ENCODE measurements at places on chromosomes 2 and 18.

GRCh38 chr2:118251427-118251826 lies 163.2 kb downstream of the INSIG2 start:
- DNase-seq: no peak

- no peak for DNase-seq
Measured at GRCh38 chr2:10984418-10985135, 72.8 kb downstream of the KCNF1 start.

DNA sequence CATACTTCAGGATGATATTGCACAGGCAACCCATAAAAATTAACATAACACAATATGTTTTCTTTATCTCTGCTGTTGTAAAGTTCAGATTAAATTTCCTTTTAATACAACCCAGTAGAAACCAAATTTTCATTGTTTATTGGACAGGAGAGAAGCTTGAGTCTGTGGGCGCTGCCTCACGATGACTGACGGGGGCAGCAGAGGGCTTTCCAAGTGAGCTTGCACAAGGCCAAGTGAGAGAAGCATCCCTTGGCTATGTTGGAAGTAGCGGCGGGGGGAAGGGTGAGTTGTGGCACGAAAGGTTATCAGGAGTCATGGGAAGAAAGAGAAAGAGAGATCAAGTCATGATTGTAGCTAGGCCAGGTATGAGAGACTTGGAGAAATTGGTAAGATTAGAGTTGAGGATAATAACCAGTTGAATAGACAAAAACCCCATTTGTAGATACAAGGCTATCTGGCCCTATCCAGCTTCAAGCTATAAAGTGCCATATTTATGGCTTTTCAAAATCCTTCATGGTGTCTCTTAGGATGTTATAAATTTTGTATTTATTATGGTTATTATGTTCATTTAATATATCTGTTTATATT lies 413.7 kb upstream of the FAM98A start:
- DNase-seq: peak; percentile 53

DNA sequence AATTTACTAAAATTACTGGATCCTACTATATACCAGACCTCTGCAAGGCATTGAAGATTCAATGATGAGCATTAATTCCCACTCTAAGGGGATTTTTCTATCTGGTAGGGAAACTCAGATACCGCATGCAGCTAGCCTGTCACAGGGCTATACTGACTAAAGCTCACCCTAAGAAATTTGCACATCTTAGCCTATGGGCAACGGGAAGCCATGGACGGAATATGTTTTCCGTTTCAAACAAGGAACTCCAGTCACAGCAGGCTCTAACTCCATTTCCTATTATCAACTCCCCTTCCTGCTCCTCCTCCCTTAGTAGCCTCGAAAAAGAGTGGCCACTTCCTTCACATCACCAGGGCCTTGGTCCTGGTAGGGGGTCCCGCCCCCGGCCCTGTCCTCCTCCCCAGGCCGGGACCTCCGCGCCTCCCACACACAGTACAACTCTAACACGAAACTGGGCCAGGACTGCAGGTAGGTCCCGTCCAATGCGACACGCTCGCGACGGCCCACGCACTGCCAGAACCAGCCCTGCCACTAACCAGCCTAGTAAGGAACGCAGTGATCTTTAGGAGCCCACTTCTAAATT lies 659 bp upstream of the COX5B start:
- no peak for DNase-seq

DNA sequence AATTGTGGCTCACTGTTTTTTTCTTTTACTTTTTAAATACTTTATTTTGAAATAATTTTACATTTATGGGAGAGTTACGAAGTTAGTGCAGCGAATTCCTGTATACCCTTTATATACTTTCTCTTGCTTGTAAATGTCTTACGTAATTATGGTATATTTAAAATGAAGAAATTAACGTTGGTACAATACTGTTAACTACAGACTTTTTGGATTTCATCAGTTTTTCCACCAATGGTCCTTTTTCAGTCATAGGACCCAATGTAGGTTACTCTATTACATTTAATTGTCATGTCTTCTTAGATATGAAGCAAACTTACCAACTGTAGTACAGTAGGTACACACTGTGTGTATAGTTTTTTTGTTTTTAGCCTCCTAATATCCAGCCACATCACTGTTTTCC lies 76.3 kb downstream of the BOLA3 start:
- DNase-seq: no peak

DNA sequence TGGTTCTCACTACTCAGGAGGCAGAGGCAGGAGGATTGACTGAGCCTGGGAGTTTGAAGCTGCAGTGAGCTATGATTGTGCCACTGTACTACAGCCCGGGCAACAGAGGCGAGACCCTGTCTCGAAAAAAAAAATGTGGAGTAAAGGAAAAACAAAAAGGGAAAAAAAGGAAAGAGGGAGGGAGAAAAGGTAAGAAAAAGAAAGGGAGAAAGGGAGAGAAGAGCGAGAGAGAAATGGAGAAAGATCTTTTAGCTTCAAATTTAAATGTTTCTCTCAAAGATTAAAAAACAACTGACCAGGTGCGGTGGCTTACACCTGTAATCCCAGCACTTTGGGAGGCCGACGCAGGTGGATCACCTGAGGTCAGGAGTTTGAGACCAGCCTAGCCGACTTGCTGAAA lies 7.9 kb upstream of the RNF138 start:
- DNase-seq: no peak

- DNase-seq: no peak
Measured at GRCh38 chr2:177296040-177296439, 31.5 kb upstream of the NFE2L2 start.

DNA sequence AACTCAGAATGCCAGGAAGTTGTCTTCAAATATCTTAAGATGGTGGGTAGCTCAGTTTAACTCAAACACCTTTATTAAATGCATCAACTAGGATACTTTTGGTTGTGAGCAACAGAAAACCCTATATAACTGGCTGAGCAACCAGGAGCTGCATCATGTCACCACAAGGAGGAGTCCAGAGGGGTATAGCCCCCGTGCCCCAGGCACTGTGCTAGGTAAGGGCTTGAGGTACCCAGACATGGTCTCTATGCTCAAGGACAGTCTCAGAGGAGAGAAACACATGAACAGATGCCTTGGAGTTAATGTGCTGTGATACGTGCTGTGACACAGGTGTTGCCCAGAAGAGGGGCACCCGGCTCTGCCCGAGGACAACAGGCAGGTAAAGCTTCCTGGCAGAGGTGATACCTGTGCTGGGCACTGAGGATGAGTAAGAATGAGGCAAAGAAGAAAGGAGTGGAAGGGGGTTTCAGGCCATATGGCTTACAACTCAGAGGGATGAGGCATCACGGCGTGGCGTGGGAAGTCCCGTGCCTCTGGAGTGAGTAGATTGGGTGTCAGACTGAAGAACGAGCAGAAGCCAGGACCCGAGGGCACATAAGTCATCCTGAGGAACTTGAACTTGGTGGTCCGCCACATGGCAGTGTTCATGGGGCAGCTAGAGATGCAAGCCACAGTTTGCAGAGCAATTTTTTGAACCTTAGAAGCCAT lies 32.0 kb upstream of the CAB39 start:
- DNase-seq: peak; percentile 72

- DNase-seq: no peak
Measured at GRCh38 chr2:217521820-217522219, 481.0 kb downstream of the TNS1 start.

- no peak for DNase-seq
Measured at GRCh38 chr2:234198976-234199375, 148.5 kb downstream of the SPP2 start.
